Right kidney (tissue), 9 donors: ENCODE measurements at places on chromosomes 16 and 17.
A peak's percentile ranks its signal among the peaks of the same experiment; 100 is the strongest.

DNA sequence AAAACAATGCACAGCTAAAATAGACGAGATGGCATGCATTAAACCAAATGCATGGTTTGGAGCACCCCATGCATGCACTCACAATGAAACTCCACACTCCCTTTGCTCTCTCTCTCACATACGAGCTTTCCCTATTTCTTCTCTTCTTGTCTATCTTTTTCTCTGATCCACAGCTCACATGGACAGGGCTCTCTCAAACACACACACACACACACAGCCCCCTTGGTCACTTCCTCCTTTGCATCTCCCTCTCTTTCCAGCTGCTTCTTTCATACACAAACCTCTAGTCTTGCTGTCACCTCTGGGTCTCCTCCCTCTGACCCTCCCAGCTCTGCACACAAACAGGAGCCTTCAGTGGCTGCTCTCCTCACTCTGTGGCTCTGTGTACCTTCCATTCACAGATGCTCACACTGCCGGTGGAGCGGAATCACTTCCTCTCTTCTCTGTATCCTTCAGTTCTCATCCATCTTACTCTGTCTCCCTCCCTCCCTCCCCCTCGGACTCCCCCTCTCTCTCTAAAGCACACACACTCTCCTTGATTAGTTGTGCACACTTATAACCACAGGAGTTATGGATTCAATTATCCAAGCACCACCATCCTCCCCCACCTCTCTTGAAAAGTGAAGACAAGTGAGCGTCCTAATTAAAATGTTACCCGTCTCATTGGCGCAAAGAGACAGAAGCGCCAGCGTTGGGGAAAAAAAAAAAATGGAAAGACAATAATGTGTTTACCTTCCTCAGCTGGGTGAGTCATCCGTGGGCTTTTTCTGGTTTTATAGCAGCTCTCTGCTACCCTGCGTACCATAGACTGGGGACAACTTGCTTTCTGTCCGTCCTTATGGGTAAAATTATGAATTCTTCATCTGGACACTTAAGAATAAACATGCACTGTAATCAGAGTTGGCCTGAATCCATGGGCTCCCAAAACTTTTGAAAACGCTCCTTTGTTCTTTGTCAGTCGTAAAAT lies 90.8 kb downstream of the SHISA6 start:
- DNase-seq: no peak

GRCh38 chr17:81347437-81347836 lies 47.8 kb upstream of the BAHCC1 start:
- DNase-seq: no peak

DNA sequence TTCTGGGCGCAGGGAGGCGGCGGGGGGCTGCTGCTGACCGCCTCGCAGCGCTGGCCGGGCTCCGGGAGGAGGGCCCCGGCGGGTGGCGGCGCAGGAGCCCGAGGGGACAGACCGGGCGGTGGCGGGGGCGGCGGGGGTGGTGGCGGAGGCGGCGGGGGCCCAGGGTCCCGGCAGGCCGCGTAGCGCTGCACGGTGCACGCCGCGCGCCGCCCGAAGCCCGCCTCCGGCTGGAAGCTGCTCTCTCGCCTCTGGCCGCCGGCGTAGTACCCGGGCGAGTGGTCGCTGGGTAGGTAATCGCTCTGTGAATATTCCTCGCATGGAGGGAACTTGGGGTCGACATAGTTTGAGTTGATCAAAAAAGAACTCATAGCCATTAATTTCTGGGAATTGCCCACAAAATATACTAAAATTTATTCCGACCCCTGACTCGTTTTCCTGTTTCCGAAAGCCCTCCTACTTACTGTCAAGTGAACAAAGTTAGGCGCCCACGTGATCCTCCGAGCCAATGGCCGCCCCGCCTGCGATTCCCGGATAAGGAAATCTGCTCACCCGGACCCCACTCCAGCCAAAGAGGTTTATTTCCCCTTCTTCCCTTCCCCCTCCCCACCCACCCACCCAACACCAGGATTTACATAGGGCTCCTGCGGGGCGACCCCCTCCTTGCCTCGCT lies at the start of gene HOXB4:
TSS of gene HOXB4 (minus strand) at position 405 of the 670 bp plus-strand sequence. CDS start at position 374, 31 bp downstream.
- peak; percentile 87 for DNase-seq

DNA sequence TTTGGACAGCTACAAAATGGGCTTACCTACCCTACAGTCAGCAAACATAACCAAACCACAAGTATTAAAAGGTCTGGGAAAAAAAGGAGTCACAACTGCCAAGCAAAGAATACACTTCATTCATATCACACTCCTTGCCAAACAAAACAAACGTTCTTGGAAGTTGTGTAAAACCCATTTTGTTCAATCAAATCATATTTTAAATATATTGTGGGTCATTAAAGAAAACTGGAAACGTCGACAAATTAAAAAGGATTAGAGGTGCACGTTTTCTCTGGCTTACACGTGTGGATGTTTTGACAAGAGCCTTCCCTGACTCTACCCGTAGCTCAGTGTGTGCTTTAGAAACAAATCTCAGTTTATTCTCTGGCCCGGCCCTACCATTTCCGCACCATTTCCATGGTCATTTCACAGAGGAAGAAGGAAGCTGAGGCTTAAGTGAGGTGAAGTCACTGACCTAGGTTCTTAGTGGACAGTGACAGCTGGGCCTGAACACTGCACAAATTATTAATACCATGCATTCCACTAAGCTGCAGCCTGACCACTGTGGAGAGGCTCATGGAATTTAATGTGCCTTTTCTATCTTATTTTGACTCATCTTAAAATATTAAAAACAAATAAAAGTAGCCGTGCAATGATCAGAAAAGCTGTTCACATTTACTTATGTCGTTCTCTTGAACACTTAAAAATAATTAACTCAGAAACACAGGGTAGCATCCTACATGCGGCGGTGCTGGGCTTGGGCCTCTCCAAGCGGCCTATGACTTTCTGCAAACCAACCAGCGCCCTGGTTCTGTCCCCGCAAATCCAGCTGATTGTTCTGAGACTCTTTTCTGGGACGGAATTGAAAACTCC lies 968 bp downstream of the CEP112 start:
- DNase-seq: peak; percentile 27

DNA sequence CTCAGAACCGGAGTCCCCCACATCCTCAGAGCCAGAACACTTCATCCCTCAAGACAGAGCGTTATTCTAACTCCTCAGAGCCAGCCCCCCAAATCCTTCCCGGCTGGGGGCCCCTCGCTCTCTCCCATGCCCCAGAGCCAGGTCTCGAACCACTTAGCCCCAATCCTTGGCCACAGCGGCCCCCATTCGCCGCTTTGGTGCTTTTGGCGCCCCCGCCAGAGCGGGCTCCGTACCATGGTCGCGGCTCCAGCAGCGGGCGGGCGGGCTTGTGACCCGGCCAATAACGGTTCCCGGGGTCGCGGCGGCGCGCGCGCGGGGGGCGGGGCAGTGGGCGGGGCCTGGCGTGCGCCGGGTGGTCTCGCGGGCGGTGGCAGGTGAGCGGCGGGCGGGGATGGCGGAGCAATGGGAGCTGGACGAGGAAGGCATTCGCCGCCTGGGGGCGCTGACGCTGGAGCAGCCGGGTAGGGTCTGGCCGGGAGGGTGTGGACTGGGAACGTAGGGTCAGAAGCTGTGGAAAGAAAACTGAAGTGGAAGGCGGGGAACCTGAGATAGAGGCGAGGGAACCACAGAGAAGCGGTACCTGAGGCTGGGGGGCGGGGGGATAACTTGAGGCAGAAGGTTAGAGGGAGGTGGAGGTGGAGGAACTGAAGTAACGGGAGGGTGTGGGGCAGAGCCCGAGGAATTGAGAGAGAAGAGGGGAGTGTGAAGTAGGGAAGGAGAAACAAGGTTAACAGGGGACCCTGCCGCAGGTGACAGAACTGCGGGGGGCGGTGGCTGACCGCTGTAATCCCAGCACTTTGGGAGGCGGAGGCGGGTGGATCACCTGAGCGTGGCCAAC lies at the start of the genes KCTD19 and LRRC36:
TSS of gene KCTD19 (minus strand) at position 270 of the 838 bp plus-strand sequence. CDS start at position 236, 34 bp downstream.
TSS of gene LRRC36 (plus strand) at position 344 of the 838 bp plus-strand sequence. CDS start at position 392, 48 bp downstream.
- DNase-seq: peak; percentile 59

GRCh38 chr16:83882163-83882885 lies 16.6 kb upstream of the MLYCD start:
- DNase-seq: no peak

DNA sequence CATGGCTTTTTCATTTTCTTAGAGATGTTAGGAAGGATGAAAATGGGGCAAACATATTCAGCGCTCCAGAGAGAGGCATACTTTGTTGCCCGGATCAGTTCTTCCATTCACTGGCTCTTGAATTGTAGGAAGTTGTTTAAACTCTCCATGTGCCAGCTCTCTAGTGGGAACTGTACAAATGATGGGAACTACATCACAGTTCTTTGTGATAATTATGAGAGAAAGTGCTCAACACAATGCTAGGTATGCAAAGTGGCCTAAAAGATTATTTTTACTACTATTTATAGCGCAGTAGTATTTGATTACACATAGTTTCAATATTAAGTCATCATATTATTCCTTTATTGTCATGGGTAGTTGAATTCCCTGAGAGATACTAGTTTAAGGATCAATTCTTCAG lies 268.5 kb downstream of the RBFOX1 start:
- no peak for DNase-seq

GRCh38 chr17:41511116-41511515 lies 5.7 kb upstream of the KRT13 start:
- DNase-seq: no peak

- peak; percentile 58 for DNase-seq
Measured at GRCh38 chr17:27494192-27495091, 38.2 kb downstream of the KSR1 start.

GRCh38 chr17:18968345-18968744 lies 16.4 kb downstream of the SLC5A10 start:
- no peak for DNase-seq

DNA sequence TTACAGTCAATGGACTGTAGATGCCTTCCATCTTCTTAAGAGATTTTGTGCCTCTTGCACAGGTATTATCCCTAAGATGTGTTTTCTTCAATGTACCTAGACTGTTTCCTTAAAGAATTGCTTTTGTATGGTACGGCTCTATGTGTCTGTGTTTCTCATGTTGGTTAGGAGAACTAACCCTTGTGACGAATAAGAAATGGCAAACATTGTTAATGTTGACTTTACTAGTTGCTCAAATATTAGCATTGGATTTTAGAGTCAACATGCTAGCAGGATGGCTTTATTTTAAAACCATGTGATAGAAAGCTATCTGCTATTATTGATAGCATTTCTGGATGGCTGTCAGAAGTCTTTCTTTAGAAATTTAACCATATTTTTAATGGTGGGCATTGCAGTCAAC lies 34.5 kb downstream of the WWOX start:
- DNase-seq: no peak

DNA sequence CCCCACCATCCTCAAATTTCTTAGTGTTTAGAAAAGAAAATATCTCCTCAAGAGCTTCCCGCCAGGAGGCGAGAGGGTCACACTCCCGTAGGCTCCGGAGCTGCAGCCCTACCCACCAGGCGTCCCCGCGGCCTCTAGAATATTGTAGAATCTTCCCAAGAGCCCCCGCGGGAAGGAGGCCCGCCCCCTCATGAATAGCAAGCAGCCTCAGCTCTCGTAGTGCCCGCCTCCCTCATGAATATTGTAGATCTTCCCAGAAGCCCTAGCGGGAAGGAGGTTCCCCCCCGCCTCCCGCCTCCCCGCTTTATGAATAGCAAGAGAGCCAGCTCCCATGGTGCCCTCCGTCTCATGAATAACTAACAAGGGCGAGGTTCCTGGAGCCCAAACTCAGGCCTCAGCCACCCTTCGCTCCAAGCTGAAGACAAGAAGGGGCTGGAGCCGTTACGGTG lies at the start of gene FBXO47:
TSS of gene FBXO47 (minus strand) at position 114 of the 449 bp plus-strand sequence. CDS start 4,378 bp downstream, outside the sequence.
- peak; percentile 64 for DNase-seq

DNA sequence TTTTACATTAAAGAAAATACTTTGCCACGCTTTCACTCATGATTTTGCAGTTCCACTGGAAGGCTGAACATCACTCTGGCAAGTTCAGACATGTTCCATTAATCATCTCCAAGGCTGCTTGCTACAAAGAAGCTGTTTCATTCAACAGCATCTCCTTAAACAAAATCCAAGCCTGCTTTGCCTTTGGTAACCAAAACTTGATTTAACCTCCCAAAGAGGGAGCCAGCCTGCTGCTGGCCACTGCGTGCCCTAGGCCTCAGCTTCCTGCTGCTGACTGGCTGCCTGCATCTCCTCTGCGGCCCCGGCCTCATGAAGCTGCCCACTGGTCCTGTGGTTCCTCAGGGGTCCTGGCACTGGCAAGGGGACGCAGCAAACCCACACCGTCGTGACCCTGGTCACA lies 31.8 kb downstream of the ANKRD11 start:
- DNase-seq: no peak

DNA sequence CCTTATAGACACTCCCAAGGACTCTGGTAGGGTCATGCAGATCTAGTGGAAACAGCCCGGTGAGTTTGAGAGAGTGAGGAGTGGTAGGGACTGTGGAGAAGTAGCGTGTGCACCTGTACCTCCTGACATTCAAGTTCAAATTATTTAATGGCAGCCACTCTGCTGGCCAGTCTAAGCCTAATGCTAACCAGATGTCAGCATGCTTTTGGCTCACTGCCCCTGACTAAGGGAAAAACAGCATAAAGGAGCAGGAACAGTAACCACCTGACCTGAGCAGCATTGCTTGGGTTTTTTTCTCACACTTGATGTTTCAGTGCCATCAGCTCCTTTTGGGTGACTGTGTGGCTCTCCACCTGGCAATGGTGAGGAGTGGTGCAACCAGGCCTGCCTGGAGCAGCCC lies 23.8 kb upstream of the SLC12A3 start:
- no peak for DNase-seq

- DNase-seq: peak; percentile 74
Measured at GRCh38 chr16:68235108-68235886, 630 bp downstream of the ESRP2 start.

GRCh38 chr17:35949401-35949800 lies 5.9 kb upstream of the LYZL6 start:
- no peak for DNase-seq

DNA sequence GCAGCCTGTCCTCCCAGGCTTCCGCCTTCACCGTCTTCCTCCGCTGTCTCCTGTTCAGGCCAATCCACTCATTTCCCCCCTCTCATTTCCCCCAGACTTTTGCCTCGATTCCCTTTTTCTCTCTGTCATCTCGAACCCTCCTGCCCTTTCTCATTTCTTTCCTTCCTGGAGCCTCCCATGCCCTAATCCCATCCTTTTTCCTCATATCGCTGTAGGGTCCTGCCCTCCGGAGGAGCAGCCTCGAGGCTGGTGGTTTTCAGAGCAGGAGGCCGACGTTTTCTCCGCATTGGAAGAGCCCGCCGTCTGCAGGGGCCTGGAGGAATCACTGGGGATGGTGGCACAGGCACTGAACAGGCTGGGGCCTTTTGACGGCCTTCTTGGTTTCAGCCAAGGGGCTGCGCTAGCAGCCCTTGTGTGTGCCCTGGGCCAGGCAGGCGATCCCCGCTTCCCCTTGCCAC lies 597 bp downstream of the OVCA2 start:
- DNase-seq: no peak

GRCh38 chr16:887846-888245 lies 82.9 kb downstream of the LMF1 start:
- DNase-seq: no peak

DNA sequence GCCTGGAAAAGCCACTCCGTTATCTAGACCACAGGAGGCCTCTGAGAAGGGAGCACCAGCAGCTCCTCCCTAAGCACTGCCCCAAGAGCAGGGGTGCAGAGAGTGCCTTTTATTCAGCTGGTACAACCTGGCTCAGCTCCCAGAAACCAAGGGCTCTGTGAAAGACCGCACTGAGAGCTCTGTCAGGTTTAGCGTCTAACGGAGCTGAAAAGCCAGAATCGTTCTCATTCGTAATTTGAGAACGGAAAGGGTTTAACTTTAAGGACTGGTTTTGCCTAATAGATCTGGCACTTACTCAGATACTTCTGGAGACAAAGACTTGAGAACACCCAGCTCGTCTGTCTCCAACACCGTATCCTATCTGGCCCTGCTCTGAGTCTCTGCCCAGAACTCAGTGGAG lies 13.5 kb downstream of the MPG start:
- DNase-seq: no peak

GRCh38 chr16:88408561-88409142 lies 25.9 kb downstream of the ZNF469 start:
- DNase-seq: no peak

- DNase-seq: no peak
Measured at GRCh38 chr17:78824240-78824639, 16.4 kb downstream of the USP36 start.
